Stimulated activated naive CD4-positive, alpha-beta T cell treated with Interleukin-2 at 50 U/mL for 16 hours (primary cell): ENCODE measurements at places on chromosomes 6 and 20.

DNA sequence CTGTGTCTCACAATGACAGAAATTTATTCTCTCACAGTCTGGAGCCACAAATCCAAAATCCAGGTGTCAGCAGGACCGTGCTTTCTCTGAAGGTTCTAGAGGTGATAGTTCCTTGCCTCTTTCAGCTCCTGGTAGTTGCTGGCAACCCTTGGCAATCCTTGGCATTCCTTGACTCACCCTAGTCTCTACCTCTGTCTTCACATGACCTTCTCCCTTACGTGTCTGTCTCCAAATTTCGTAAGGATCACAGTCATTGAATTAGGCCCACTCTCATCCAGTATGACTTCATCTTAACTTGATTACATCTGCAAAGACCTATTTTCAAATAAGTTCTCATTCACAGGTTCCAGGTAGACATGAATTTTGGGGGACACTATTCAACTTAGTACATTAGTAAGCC is 143.1 kb downstream of the CEP57L1 start:
- no peak for DNase-seq

DNA sequence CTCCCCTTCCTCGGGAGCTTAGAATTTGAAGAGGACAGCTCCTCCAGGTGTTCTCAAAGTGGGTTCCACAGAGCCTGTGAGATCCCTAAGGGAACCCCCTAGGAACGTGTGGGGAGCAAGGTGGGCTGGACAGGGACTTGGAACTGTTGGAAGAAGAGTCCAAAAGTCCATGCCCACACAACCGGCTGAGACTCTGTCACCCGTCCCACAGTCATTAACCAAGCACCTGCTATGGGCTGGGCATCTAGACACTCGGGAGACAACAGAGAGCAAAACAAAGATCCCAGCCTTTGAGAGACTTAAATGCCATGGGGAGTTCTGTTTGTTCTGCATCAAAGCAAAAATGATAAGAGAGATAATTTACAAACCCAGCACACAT is 51.9 kb upstream of the SAYSD1 start:
- no peak for DNase-seq

DNA sequence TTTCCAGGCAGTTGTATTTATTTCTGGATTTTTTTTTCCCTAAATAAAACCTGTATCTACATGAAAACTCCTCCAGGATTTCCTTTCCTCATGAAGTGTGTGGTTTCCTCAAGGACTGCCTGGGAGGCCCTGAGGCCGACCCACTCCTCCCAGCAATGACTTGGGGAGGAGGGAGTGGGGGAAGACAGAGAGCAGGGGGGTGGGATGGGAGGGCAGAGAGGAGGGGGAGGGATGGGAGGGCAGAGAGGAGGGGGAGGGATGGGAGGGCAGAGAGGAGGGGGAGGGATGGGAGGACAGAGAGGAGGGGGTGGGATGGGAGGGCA is 161.8 kb upstream of the AGPAT4 start:
- no peak for DNase-seq

DNA sequence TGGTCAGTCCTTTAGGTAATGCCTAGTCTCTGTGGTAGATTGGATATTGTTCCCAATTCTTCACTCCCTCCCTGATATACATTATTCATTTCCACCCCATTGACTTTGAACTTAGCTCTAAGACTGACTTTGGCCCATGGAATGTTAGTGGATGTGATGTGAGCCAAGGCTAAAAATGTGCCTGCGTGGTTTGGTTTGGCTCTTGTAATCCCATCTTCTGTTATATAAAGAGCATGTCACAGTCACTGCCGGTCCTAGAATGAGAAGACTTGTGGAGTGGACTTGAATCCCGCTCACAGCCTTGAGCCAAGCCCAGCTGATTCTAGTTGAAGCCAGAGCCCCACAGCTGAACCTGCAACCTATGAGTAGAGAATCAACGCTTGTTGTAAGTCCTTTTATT is 23.6 kb upstream of the DNAAF9 start:
- DNase-seq = no peak

GRCh38 chr20:47392721-47393073 is 36.2 kb upstream of the ZMYND8 start:
- no peak for DNase-seq

- no peak for DNase-seq
These were observed 73.2 kb downstream of the SMOC2 start for GRCh38 chr6:168514216-168514615.

- no peak for DNase-seq
These were observed 145.7 kb upstream of the LRFN2 start for GRCh38 chr6:40732878-40733277.

GRCh38 chr20:57804470-57805250 is 94.8 kb upstream of the PMEPA1 start:
- no peak for DNase-seq

- no peak for DNase-seq
These were observed 125.3 kb downstream of the PREX1 start for GRCh38 chr20:48702455-48702913.

DNA sequence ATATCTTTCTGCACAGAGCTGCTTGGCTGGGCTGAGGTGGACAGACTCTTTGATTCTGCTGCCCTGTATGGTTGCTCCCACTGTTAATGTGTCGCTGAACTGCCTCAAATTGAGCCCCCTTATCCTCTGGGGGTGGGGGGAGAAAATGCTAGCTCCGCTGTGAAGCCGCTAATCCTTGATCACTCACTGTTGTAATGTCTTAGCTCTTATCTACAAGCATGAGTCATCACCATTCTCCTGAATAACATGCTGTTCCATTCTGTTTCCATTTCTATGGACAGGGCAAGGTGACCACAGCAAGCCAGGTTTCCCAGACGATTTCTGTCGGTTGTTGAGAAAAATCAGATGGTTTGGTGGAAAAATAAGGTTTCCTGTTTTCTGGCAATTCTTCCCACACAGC is 218.4 kb upstream of the GGTLC1 start:
- no peak for DNase-seq

- DNase-seq = no peak
These were observed 188.6 kb upstream of the PLCB4 start for GRCh38 chr20:8880085-8880853.

- no peak for DNase-seq
These were observed 22.9 kb downstream of the TOX2 start for GRCh38 chr20:43937591-43937990.

DNA sequence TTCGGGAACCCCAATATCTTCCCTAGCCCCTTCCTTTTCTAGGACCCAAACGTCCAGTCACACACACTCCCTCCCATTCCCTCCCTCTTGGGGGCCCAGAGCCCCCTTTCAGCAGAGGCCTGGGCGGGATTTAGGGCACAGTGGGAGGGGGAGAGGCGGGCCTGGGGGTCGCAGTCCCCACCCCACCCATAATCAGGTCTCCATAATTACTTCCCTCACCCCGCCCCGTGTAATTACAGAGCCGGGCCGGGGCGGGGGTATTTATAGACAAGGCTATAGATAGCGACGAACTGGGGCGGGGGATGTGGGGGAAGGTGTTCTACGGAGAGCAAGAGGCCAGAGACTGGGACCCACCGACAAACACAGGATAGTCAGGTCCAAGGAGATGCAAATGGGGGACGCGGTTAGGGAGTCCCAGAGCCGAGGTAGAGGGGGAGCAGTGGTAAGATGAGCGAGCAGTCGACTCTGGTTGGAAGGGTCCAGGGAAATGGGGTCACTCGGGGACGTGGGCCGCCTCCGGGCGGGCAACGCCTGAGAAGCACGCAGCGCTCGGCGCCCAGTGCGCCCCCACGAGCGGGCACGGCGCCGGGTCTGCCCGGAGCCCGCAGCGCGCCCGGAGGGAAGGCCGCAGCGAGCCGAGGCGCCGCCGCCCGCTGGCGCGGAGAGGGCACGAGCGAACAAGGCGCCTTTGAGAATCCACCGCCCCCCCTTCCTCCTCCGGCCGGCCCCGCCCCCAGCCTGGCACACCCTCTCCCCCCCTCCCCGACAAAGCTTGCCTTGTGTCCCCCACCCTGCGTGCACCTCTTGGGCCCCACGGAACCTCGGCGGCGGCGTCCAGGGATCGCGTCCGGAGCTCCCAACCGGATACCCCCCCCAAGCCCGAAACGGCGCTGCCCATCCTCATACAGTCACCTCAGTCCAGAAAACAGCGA is 670 bp upstream of the COL11A2 start:
- DNase-seq = peak; percentile 10

- DNase-seq = no peak
These were observed 58.8 kb downstream of the SAMD5 start for GRCh38 chr6:147567141-147567805.

- DNase-seq = peak; percentile 13
These were observed 124.9 kb downstream of the KLHL32 start for GRCh38 chr6:97049253-97050011.

DNA sequence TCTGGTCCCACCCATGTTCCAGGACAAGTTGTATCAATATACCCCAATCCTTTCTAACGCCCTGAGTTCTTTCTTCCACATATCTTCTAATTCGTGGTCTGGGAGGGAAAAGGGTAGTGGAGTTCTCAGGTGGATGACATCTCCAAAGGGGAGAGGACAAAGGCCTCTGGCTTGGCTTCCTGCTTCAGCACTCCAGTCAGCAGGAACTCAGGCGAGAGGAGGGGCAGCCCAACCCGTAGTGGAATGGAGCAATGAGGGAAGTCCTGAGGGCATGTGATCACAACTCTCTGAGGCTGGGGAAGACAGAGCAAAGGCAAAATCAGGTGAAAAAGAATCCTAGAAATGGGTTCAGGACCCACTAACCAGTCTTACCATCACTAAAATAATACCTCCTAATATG is 9.6 kb upstream of the NRM start:
- DNase-seq = no peak

- DNase-seq = no peak
These were observed 20.6 kb downstream of the BFSP1 start for GRCh38 chr20:17510548-17510947.

DNA sequence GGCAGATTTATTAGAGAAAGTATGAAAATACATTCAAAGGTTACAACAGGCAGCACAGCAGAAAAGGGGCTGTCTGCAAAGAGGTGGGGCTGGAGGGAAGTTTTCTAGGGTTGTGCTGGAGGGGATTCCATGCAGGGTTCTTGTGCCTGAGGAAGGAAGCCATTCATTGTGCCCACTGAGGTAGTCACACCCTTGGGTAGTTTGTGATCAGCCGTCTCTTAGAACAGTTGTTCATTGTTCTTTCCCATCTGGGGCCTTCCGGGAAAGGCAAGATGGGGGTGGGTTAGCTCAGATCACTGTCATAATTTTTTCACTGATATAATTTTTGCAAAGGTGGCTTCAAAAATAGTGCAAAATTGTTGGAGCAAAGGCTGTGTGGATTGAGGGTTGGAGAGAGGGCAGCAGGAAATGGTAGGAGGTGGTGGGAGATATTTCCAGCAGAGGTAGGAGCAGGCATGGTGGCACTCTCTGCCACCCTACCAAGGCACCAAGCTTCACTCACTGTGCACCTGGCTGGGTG is 80.5 kb upstream of the GPR6 start:
- no peak for DNase-seq

DNA sequence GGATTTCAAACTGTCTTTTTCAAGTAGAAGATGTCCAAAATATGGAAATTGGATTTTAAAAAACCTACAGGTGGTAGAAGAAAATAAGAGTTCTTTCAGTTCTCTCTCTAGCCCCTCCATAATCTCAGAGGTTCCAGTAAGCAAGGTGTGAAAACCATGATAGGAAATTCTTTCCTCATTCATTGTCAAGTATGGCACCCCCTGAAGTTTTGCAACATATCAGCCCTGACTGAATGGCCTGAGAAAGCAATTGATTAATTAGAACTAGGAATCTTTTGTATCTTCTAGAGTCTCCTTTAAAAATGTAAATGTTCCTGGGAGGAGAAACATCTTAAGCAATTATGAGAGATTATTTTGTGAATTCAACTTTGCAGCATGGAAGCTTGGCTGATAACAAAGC is 198.7 kb upstream of the STXBP5 start:
- DNase-seq = no peak

DNA sequence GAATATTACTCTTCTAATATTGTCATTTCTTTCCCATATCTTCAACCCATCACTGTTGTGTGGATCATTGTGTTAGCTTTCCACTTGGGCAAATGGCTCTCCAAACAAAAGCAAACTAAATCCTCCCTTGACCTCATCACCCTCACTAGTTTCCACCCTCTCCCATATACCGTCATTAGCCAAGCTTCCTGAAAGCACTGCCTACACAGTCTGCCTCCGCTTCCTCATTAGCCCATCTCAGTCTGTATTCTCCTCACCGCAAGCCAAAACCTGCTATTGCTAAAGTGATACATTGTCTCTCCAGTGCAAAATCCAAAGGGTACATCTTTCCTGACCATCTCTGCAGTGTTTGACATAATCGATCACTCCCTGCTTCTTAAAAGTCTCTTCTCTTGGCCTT is 212.6 kb downstream of the CLIC5 start:
- DNase-seq = no peak

- no peak for DNase-seq
These were observed 3.8 kb upstream of the STX16 start for GRCh38 chr20:58647162-58647795.

DNA sequence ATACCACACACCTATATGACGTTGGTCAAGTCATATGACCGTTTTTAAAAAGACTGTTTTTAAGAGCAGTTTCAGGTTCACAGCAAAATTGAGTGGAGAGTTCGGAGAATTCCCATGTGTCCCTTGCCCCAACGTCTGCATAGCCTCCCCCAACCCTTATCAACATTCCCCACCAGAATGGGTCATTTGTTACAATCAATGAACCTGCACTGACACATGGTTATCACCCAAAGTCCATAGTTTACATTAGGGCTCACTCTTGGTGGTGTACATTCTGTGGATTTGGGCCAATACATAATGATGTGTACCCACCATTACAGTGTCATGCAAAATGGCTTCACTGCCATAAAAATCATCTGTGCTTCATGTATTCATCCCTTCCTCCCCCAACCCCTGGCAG is 52.0 kb downstream of the ZBTB2 start:
- DNase-seq = no peak

DNA sequence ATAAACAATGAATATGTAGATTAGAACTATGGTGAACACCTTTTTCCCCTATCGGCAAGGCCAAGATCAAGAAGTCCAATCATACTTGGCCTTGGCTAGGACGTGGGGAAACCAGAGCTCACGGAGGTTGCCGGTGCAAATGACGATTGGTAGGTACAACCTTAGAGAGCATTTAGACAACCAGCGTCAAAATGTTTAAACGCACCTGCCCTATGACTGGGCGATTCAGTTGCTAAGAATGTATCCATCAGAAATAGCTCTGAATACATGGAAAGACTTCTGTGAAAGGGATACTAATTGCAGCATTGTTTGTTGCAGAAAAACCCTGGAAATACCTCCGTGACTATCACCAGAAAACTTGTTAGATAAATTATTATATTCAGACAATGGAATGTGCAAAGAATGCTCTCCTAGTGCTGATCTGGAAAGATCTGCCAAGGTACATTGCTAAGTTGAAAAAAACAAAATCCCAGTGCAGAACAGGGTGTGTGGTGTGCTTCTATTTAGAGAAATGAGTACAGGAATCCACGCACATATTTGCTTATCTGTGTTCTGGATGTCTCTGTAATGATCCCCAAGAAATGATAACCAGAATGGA is 48.0 kb upstream of the PTPN1 start:
- no peak for DNase-seq

GRCh38 chr6:56003616-56004015 is 128.2 kb upstream of the BMP5 start:
- no peak for DNase-seq
